Stimulated activated CD8-positive, alpha-beta memory T cell treated with anti-CD3 and anti-CD28 coated beads, Interleukin-12 subunit alpha, Interleukin-12 subunit beta, amount 100 ng/mL, for 4 hours (primary cell): ENCODE measurements at places on chromosomes 2 and 18.
A peak's percentile ranks its signal among the peaks of the same experiment; 100 is the strongest.

GRCh38 chr2:146867477-146867986, 977.3 kb upstream of the ACVR2A start:
- DNase-seq: no peak

GRCh38 chr2:161243905-161244304, 64.3 kb upstream of the PSMD14 start:
- DNase-seq: no peak

DNA sequence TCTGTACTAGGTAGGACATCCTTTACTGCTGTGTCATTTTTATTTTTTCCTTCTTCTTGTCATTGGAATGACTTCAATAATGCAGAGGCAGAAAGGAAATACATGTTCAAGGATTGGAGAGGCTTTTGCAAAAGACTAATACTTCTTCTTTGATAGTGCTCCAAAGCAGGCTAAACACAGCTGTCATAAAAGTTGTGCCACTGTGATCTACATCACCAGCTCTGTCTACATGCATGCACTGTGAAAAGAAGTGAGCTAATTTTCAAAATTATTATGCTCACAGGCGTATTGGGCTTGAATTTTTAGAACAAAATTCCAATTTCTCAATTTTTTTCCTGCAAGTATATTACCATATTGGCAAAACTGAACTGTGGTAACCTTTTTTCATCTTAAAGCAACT, 37.5 kb upstream of the CALCRL start:
- DNase-seq: no peak

DNA sequence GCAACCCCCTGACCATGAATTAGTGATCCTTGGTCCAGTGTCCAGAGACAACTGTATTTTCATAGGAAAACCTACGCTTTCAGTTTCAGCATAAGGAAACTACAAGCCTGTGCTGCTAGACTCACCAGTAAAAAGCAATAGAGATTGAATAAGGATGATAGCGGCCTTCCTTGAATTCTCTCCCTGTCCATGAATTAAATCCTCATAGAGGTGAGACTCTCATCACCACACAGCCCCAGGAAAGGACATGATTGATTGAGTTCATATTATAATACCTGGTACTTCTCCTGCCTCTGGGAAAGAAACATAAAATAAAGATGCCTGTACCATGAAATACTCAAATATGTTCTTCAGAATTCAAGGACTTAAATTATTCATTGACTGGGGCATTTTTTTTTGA, 146.3 kb upstream of the SPOPL start:
- no peak for DNase-seq

GRCh38 chr2:22741216-22741615, 643.8 kb upstream of the KLHL29 start:
- no peak for DNase-seq

DNA sequence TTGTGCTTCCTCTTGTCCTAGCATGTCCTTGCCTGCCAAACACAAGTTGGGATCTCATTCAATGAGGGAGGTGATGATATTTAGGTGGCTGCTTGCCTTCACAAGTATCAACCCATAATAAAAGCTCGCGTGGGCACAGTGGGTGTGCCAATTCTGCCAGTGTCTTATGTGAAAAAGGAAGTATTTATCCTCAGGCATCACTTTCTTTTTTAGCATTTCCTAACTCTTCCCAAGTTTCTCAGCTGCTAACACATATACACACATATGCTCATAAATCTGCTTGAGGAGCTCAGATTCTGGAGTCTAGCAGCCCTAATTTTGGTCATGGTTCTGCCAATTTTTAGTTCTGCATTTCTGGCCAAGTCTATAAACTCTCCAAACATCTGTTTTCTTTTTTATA, 319.5 kb upstream of the HNMT start:
- DNase-seq: no peak

GRCh38 chr2:139613264-139613663, 833.1 kb upstream of the NXPH2 start:
- DNase-seq: no peak

DNA sequence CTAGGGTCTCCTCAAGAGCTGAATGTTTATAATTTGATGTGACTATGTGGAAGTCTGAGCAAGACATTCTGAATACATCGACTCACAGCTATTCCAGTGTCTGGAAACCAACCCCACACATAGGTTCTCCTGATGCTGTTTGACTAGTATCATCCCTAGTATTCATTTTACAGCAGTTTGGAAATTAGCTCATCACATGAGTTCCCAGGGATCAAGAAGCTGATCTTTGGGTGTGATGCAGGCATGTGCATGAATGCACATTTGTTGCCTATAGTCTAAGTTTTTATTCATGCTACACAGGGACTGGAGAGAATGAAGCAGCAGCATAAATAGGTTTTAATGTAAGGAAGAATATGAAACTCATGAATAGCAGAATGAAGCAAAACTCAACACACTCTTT, 284.3 kb upstream of the SPRED2 start:
- no peak for DNase-seq

- no peak for DNase-seq
These were observed 33.7 kb downstream of the SOX11 start for GRCh38 chr2:5725794-5726463.

GRCh38 chr18:45712061-45712460, 11.9 kb upstream of the SLC14A1 start:
- no peak for DNase-seq

- peak; percentile 55 for DNase-seq
These were observed 25.3 kb upstream of the SMAD7 start for GRCh38 chr18:48975817-48976649.

DNA sequence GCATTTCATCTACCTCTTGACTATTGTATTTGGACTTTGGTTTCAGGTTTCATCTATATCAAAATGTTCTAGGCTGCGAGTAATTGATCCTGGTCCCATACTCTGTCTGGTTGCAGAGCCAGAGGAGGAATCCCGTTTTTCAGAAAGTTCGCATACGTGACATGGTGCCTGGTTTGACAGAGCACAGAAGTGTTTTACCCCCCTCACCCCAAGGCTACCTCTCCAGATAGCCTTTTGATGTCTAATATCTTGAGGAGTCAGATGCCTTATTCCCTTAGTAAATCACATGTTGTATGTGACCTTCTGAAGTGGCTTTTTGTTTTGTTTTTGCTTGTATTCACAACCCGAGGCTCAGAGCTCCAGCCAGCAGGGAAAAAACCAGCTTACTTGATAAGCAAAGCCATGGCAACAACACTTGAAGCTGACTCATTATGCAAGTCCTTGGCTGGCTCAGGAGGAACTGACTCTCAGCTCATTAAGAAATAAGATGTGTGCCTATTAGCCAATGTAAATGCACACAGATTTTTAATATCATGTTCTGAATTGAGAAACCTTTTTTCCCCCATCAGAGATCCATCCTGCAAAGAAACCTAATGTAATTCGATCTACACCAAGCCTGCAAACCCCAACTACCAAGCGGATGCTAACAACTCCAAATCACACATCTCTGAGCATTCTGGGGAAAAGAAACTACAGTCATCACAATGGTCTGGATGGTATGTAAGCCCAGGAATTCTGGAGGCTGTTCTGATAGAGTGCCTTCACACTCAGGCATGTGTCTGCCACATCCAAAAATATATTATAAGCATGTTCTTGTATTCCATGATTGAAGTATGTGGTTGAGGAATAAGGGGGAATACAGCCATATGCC, 41.4 kb downstream of the OXER1 start:
- DNase-seq: no peak

DNA sequence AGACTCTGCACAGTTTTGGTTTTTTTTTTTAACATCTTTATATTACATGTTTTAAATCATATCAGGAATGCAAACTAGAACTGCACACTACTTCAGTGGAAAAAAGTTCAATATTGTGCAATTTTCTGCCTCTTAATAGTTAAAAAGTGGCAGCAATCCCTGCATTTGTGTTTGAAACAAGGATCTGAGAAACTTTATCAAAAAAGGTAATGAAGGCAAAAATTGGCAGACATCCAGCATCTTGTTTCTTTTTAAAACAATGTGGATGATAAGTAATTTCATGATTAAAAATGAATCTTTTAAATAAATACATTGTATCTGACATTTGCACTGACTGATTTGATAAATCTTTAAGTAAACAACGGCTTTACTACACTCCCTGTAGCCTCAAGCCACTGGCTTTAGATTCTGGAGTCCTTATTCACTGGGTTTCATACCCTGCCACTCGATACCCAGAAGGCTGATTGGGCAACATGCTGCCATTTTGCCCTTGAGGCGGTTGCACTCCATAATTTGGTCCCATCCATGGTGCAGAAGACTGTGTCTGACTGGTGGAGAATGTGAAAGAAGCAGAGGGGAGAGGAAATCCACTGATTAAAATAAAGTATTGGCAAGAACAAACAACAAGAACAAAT, 21.6 kb upstream of the C2orf42 start:
- DNase-seq: no peak

GRCh38 chr18:47184419-47185050, 8.4 kb upstream of the IER3IP1 start:
- DNase-seq: no peak

- DNase-seq: no peak
These were observed 118.3 kb upstream of the NETO1 start for GRCh38 chr18:72986103-72986502.

DNA sequence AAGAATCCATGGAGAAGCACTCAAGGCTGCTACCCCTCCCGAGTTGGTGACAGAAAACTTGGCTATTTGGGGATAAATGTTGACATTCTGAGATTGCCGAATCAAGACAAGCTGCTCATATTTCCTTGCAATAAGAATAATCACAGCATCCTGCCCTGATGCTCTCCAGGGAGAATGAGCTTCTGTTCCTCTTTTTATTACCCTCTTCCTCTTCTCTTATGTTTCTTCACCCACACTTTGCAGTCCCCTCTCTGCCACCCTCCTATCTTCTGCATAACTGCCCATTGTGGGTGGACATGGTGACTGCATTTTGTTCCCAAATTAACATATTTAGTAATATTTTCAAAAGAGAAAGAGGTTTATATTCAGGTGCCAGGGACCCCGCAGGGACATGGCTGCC, 11.9 kb upstream of the MSGN1 start:
- DNase-seq: no peak

DNA sequence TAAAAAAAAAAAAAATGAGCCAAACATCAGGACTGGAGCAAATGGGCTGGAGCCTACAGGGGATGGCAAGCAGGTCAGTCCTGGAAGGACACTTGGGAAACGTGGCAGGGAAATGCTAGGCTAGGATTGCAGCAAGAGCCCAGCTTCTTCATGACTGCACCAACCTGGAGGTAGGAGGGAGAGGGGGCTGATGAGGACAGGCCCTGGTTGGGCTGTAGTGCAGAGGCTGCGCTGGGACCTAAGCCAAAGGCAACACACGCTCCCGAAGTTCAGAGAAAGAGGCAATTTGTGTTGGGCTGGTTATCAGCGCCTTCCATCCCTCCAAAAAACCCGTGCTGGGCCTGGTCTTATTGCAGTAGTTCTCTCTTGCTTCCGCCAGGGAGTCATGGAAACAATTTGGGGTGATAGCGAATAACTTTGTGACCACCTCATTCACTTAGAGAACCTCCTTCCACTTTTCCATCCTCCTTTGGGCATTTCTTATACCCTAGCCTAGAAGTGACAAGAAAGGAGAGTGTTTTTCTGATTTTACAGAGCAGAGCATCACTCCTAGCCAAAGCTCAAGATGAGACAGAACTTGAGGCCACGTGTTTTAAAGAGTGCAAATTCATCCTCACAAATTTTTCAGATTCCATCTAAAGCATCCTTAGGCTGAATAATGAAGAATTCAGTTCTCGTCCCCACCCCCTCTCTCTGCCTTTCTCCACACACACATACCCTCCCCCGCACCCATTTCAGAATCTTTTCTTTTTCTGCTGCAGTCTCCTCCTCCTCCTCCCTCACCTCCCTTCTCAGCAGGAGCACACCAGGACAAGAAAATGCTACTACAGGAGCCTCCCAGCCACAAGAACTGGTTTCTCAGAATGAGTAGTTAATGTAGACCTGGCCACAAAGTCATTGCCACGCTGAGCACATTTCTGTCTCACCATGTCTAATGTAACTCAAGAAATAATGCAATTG, 82.5 kb upstream of the STPG4 start:
- no peak for DNase-seq

- no peak for DNase-seq
These were observed 10.8 kb upstream of the SNED1 start for GRCh38 chr2:240987588-240987987.

DNA sequence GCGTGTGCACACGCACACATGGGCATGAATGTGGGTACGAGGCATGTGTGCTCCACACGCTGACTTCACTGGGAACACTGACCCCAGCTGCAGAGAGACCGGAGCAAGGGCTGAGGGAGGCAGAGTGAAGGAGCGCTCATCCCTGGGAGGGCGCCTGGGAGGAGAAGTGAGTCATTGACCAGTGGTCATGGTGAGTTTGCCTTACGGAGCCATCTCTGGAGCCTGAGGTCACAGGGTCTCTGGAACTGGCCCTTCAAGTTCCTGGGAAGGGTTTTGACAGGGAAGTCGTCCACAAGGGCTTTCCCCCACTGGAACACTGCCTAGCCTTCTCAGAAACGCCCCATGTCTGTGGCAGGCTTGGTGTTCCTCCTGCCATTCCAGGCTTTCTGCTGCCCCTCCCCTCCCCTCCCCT, 14.3 kb upstream of the TMEM185B start:
- no peak for DNase-seq

DNA sequence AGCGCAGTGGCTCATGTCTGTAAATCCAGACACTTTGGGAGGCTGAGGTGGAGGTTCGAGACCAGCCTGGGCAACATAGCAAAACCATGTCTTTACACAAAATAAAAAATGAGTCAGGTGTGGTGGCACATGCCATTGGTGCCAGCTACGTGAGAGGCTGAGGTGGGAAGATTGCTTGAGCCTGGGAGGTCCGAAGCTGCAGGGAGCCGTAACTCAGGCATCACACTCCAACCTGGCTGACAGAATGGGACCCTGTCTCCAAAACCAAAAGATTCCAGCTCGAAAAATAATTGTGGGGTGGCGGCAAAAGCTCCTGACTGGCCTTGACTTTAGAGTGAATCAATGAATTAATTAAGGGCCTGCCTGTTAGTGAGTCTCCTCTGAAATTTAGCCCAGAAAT, 1.2 kb upstream of the ALPP start:
- DNase-seq: no peak

DNA sequence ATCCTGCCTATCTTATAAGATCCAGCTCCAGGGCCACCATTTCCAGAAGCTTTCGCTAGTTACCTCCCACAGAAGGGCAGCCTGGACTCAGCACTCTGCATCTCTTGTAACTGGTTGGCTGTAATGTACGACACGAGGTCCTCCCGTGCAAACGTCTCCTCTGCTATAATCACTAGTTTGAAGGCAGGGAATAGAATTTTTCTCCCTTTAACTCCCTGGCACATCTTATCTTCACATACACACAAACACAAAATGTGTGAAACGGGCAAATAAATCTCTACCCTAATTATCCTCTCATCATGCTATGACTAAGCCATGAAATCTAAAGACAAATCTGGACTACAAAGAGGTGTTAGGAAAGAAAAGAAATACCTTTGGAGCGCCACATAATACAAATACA, 36.8 kb downstream of the RNU4ATAC start:
- DNase-seq: no peak
